ENCODE measurements at places on chromosomes 11 and 22. TPM values are rescaled to one million over a fixed set of nuclear protein-coding genes. Genes with fewer than 3 reads are reported as not detected.

Gene PHLDA2
- total RNA-seq = 12.6 TPM

Gene ABCC8
- not detected for total RNA-seq

Gene ZBTB16
- 0.13 TPM for total RNA-seq

Gene OR4C6
- not detected for total RNA-seq

Gene FAT3
- total RNA-seq = under 0.01 TPM

Gene SGSM1
- total RNA-seq = 2.6 TPM

Gene ANKK1
- 0.06 TPM for total RNA-seq

Gene ZNRD2
- total RNA-seq = 40.3 TPM

Gene CHADL
- 0.66 TPM for total RNA-seq

Gene C11orf58
- 257 TPM for total RNA-seq

Gene GAL3ST1
- total RNA-seq = not detected

Gene C11orf86
- total RNA-seq = not detected

Gene NPAS4
- not detected for total RNA-seq

Gene PRRG4
- total RNA-seq = 0.06 TPM

Gene CCDC89
- total RNA-seq = 6.0 TPM

All from aortic smooth muscle cell (primary cell).